ENCODE measurements at places on chromosomes 2 and 18. TPM values are rescaled to one million over a fixed set of nuclear protein-coding genes. Genes with fewer than 3 reads are reported as not detected.

GRCh38 chr2:147663153-147663961 lies 181.5 kb upstream of the ACVR2A start:
- no peak for DNase-seq

Gene SOWAHC
- total RNA-seq: 13.5 TPM

DNA sequence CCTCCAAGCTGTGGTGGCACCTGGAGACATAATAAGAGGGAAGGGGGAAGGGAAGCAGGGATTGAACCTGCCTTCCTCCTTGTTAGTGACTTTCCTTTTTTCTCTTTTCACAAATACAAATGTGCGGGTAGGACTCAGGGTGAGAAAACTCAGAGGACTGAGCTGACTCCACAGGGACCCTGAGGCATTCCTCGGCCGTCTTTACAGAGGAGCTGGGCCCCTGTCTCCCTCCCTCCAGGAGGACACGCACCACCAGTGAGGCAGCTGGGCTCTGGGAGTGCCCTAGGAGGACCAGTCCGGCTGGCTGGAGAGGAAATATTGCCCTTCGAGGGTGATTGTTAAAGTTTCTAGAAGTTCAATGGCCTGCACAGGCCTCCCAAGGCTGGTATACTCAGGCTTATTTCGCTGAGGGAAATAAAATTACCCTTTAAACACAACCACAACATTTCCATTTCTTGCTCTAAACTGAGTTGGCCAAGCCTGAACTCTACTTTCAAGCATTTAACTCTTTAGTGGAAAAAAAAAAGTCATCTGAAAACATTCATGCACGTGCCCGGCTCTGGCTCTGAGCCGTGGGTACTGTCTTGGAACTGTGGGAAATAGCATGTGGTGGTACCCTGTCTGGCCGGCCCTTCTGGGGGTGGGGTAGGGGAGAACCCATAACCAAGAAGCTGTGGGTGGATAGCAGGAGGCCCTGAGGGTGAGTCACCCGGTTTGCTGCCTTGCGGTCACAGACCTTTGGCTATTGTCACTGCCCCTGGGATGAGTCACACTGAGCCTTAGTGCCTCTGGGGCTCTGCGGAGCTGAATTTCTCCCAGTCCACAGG lies 116.0 kb downstream of the COPS8 start:
- peak; percentile 87 for DNase-seq

Gene RBM43
- 1.3 TPM for total RNA-seq

GRCh38 chr2:176561706-176562105 lies 292.5 kb downstream of the MTX2 start:
- DNase-seq: no peak

Gene LRRTM1
- 3.7 TPM for total RNA-seq

DNA sequence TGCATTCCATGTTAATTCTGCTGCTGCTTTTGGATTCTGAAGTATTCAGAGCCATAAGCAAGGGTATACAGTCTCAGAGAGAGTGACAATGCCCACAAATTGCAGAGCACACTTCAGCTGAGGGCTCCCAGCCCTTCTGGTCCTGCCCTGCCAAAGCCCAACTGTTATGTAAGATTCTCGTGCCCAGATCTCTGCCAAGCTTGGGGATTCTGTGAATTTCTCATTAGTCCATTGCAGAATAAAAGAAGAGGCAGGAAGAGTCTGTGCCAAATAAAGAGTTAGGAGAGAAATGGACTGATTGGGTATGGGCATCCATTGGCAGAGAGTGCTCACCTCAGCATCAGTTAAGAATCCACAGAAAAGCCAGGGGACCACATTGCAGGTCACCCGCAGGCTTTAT lies 112.0 kb upstream of the PNPT1 start:
- no peak for DNase-seq

DNA sequence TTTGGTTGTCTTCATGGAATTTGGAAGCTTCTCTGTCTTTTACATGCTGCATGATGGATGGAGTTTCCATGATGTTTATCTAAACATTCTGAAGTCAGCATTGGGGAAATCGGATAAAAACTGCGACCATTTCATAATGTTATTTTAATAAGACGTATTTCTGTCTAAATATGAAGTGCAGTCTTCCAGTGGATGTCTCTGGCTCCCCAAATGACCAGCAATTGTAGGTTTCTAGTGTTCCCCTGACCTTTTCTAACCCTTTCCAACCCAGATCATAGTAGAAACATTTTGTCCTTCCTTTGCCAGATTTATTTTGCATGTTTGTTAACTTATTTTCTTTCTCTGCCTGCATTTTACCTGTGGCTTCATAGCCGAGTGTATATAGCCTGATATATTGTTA lies 559.3 kb downstream of the ADCYAP1 start:
- DNase-seq: no peak
